ENCODE measurements at places on chromosomes 6 and 20.

GRCh38 chr6:121867095-121867494 lies 431.6 kb downstream of the GJA1 start:
- DNase-seq: no peak

- no peak for DNase-seq
Measured at GRCh38 chr6:67300430-67301040, 1334.5 kb upstream of the ADGRB3 start.

DNA sequence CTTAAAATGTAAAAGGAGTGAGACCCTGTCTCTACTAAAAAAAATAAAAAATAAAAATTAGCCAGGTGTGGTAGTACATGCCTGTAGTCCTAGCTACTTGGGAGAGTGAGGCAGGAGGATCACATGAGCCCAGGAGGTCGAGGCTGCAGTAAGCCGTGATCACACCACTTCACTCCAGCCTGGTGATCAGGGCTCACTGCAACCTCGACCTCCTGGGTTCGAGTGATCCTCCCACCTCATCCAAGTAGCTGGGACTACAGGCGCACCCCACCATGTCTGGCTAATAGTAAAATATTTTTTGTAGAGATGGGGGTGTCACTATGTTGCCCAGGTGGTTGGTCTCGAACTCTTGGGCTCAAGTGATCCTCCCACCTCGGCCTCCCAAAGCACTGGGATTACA lies 8.1 kb upstream of the FOXS1 start:
- no peak for DNase-seq

DNA sequence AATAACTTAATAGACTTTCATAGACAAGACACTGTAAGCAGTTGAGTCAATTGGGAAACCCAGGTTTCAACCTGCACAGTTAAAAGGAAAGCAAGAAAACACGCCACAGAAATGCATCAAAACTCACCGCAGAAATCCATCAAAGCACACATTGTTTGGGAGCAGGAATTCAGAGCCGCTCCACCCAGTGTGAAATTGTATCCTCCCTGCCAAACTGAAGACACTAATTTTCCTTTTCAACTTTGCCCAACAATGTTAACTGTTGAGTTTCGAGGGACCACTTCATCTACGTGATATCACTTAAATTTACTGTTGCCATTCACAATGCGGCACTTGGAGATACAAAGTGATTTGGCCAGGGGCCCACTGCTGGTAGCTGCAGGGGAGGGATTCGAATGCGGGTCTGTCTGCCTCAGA lies 92.7 kb downstream of the DACT2 start:
- no peak for DNase-seq

GRCh38 chr6:45665859-45666258 lies 288.1 kb upstream of the SUPT3H start:
- no peak for DNase-seq

- DNase-seq: no peak
Measured at GRCh38 chr20:32523613-32524213, 61.4 kb downstream of the NOL4L start.

GRCh38 chr6:1103945-1104623 lies 207.8 kb upstream of the FOXQ1 start:
- no peak for DNase-seq

- DNase-seq: peak; percentile 97
Measured at GRCh38 chr6:257031-257725, 35.1 kb upstream of the DUSP22 start.

DNA sequence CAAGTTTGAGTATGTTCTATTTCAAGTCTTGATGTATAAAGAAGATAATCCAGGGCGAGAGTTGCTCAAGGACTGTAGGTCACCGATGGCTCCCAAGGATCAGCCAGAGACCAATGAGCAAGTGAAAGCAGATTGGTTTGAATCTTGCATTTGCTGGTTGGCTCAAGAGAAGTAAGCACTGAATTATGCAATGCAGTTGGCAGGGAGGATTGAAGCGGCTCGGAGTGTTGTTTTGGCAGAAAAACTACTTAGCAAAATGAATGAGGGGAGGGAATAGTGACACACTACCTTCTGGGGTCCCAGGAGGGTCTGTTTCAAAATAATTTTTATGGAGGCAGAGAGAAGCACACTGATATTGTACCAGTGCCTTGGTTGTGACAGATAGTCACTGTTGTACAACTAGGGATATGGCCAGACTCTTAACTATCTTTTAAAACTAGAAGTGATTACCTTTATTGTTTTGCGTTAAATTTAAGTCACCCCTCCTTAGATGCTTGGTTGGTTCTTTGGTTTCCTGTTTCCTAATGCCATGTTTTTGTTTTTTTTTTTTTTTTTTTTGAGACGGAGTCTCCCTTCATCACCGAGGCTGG lies 15.7 kb downstream of the SASH1 start:
- DNase-seq: no peak

- no peak for DNase-seq
Measured at GRCh38 chr20:57082357-57082945, 184.0 kb downstream of the BMP7 start.

- no peak for DNase-seq
Measured at GRCh38 chr6:43666196-43666920, 21.2 kb downstream of the MRPS18A start.

DNA sequence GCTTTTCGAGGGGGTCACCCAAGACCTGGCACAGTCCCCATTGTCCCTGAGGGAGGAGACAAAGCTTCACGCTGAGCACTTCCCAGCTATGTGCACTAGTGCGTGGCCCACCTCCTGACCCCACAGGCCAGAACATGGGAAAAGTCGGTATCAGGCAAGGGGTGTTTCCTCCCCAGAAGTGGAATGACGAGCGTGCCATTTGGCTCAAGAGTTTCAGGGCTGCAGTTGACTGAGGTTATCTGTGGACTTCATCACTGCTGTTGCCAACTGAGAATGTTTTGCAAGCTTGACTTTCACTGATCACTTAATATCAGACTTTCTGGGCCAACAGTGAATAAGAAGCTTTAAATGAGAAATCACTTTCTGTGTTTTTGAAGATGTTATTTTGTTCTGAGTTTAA lies 137.0 kb upstream of the AFDN start:
- no peak for DNase-seq

DNA sequence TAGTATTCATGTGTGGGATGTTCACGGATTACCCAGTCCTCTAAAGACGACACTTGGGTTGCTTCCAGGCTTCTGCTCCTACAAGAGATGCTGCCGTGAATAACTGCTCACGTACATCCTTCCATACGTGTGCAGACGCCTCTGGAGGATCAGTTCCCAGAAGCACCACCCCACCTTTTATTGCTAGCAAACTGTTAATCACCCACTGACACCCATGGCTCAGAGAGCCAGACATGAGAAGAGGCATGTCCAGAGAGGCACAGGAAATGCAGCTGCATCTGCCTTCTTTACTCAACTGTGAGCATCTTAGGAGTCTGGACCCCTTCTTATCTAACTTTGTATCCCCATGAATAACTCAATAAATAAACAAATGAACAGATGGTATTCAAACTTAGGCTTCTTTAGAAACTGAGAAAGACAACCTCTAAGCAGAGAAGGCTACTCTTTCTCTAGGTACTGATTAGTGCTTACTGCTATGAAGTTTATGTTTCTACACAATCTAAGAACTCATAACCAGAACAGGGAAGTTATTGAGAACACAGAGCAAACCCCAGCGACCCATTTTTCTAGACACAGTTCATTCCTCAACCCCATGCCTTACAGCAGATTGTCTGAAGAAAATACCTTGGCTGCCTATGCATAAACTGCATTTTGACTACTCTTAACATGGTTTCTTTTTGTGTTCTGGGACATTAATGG lies 228.7 kb upstream of the RREB1 start:
- no peak for DNase-seq

DNA sequence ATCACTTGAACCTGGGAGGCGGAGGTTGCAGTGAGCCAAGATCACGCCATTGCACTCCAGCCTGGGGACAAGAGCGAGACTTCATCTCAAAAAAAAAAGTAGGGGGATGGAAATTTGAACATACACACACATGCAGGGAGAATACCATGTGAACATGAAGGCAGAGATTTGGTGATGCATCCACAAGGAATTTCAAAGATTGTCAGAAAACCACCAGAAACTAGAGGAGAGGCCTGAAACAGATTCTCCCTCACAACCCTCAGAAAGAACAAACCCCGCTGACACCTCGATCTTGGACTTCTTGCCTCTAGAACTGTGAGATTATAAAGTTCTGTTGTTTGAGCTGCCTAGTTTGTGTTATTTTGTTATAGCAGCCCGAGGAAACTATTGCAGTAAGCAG lies 125.5 kb downstream of the GPX5 start:
- no peak for DNase-seq

- peak; percentile 94 for DNase-seq
Measured at GRCh38 chr6:50816115-50816675, 2.5 kb upstream of the TFAP2B start.

GRCh38 chr6:169495601-169496000 lies 206.2 kb downstream of the WDR27 start:
- no peak for DNase-seq

- peak; percentile 38 for DNase-seq
Measured at GRCh38 chr6:142605922-142606485, 304.2 kb downstream of the ADGRG6 start.
